NCI-H187 (cell line): ENCODE measurements at places on chromosomes 12 and 14.

DNA sequence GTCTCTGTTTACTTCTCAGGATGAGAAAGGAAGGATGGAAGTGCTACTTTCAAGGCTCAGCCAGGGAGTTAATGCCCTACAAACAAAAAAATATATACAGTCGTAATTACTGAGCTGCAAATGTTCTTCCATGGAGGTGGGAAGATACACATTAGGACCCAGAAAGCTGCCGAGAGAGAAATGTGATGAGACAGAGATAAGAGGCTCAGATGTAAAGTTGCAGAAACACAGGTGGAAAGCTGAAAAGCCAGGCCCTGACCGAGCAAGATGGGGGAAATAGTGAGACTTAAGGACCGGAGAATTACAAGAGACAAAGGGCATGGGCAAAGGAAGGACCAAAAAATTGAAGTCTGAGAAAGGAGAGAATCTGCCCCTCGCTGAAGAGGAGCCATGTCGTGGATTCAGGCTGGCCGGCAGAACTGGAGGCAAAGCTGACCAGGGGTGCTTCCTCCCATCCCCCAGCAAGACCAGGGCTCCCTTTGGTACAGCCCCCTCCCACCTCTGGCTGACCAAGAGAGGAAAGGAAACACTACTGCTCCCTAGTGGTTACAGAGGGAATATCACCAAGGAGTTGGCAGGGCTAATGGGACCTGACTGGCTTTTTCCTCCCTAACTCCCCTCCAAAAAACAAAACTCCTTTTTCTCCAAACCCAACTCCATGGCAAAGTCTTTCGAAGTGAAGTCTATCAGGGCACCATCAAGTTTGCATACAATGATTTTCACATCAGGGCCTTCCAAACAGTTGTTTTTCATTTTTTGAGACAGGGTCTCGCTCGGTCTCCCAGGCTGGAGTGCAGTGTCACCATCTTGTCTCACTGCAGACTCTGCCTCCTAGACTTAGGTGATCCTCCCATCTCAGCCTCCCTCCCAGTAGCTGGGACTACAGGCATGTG lies 12.1 kb downstream of the ZFHX2 start:
- no peak for DNase-seq

GRCh38 chr12:95147866-95148265 lies 69.4 kb downstream of the FGD6 start:
- no peak for DNase-seq

DNA sequence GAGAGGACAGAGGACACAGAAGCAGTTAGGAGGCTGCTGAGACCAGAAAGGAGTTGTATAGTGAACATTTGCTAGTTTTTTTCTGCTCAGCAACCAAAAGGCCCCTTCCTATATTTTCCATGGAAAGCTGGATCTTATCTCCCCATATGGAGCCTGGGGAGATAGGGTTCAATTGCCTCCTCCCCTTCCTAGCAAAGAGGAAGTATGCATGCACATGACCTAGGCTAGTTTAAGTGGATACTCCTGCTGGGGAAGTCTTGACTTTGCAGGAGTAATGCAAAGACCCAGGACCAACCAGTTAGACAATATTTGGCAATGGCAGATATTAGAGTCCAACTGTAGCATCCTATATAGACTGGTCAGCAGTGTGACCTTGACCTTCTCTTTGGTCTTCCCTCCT lies 15.1 kb downstream of the CHD8 start:
- DNase-seq: no peak

GRCh38 chr14:66330228-66330627 lies 155.9 kb upstream of the CCDC196 start:
- DNase-seq: no peak

GRCh38 chr12:94805749-94806529 lies 155.6 kb upstream of the TMCC3 start:
- DNase-seq: no peak

GRCh38 chr12:95179011-95179410 lies 38.3 kb downstream of the FGD6 start:
- DNase-seq: no peak

DNA sequence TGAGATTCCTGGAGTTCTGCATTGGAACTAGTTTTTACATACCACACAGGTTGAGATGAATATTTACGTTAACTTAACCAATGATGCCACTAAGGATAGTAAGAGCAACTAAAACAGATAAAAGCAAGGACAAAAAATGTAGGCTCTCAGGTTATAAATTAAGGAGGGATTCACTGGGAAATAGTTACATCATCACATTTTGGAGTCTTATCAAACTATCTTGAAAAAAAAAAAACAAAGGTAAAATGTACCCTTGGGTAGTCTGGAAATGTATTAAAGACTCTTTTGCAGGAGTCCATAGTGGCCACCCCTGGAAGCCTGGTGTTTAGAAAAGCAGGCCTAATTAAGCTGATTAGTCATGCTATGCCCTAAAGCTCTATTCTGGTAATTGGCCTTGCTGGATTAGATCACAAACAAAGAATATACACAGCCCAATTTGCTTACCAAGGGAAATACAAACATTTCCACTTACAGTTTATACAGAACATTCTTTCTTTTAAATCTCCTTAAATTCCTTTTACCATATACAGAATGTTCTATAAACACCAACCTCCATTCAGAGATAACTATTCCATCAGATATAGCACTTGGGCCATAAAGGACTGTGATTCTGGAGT lies 39.3 kb downstream of the SLC25A47 start:
- no peak for DNase-seq

DNA sequence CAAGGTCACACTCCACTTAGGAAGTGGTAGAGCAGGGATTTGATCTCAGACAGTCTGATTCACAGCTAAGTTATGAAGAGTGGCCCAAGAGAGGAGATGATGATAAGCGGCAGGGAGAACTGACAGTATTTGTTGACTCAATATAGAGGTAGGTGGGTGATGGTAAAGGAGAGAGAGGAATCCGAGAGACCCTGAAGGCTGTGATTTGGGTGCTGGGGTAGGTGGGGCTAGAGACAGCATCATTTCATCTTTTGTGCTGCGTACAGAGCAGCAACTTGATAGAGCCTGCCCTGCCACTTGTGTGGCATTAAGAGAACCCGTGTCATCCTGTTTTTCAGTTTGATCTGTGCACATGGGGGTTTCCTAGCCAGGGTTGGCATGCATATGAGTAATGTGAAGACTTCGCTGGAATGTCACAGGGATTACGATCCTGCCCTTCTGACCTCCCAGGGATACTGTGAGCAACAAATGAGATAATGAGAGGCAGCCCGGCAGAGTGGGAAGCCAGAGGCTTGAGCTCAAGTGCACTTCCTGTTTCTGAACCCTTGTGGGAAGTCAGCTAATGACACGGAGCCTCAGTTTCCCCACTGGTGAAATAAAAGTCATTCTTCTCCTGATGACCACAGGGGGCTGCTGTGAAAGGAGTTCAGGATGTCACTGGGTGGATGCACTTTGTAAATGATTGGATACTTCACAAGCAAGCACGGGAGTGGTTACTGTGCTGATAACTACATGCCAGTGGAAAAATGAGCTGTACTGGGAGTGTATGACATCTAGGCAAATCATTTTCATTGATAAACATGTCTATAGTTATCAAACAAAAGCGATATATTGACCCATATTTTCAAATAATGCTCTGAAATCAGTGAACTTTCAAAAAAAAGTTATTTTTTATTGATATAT lies 59.5 kb upstream of the IGF1 start:
- DNase-seq: no peak

GRCh38 chr14:96060186-96060933 lies 21.2 kb downstream of the C14orf132 start:
- DNase-seq: no peak
